Sigmoid colon (tissue), 7 donors: ENCODE measurements at places on chromosomes 5 and 9. TPM values are rescaled to one million over a fixed set of nuclear protein-coding genes. Genes with fewer than 3 reads are reported as not detected.

DNA sequence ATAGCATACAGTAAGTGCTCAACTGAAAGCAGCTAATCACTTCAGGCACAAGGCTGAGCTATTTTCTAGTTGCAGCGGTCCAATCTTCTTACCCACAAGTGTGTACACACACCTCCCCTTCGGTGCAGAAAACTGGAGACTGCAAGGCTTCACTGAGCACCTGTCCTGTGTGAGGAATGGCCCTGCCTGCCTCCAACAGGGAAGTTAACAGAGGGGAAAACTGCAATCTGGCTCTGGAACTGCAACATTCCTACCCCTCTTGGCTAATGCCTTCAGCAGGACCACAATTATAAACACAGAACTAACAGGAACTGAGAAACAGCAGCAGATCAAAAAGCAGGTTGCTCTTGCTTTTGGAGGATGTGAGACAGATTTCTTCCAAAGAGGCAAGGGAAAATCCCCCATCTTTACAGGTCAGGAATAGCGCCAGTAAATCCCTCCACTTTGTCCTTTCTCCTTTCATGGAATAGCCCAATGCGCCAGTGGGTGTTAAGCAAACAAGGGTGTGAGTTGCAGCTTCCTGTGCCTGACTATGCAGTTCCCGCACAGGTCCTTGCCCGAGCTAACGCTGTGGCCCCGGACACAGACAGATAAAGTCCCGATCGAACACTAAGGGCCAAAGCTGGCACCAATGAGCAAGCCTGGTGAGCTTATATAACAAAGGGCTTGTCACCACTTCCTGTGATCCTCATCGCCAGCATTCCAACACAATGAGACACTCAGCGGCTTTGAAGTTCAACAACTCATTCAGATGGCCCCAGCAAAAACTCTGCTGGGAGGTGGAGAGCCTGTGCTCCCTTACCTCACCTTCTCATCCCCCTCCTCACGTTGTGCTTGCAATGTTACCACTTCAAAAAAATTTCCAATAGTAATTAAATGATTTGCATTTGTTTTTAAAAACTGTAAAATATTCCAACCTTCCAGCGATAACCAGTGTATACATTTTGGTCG lies 21.5 kb downstream of the SHB start:
- peak; percentile 80 for DNase-seq

- DNase-seq = no peak
Measured at GRCh38 chr5:148910686-148911361, 84.4 kb downstream of the ADRB2 start.

- DNase-seq = no peak
Measured at GRCh38 chr5:53037141-53037859, 48.1 kb downstream of the ITGA2 start.

GRCh38 chr9:106693558-106693957 lies 169.4 kb upstream of the ZNF462 start:
- no peak for DNase-seq

- no peak for DNase-seq
Measured at GRCh38 chr5:59724482-59725391, 168.8 kb downstream of the PDE4D start.

DNA sequence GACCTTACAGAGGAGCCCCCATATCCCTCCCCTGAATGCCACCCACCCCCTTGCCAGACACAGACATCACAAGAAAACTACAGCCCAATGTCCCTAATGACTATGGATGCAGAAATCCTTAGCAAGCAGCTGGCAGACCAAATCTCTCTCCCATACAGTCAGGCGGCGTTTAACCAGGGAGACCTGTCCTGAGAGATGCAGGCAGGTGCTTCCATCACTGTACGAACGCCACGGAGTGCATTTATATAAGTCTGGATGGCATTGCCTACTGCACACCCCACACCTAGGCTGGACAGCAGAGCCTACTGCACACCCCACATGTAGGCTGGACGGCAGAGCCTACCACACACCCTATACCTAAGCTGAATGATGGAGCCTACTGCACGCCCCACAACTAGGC lies 34.4 kb upstream of the SARDH start:
- no peak for DNase-seq

- no peak for DNase-seq
Measured at GRCh38 chr5:129171194-129171944, 76.8 kb downstream of the ISOC1 start.

DNA sequence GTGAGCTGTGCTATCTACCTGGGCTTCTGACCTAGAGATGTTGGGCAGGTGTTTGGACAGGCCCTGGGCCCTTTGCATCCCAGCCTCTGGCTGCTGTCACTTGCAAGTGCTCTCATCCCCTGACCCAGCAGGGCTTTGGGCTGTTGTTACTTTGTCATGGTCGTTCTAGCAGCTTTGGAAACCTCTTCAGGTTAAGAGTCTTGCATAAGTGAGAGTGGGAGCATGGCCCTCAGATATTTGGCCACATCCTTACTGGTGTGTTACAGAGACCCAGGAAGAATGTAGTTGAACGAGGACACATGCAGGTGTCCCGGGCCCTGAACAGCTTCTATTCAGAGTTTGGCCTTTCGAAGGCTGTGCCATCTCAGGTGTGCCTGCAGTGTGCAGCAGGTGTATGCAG lies 4.5 kb downstream of the TENT4A start:
- no peak for DNase-seq

DNA sequence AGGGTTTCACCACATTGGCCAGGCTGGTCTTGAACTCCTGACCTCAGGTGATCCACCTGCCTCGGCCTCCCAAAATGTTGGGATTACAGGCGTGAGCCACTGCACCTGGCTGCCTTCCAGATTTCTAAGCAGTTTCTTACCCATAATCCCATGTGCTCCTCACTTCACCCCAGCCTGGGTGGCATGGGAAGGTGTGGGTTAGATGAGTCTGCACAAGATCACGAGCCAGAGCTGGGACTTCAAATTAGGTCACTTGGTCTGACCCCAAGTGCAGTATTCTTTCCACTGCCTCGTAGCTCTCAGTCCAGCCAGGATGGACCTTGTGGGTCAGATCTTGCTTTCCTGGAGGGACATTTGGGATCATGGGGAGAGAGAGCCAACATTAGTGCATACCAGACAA lies 37.5 kb upstream of the STRBP start:
- peak; percentile 29 for DNase-seq

- DNase-seq = no peak
Measured at GRCh38 chr5:93717162-93717561, 24.2 kb downstream of the POU5F2 start.

DNA sequence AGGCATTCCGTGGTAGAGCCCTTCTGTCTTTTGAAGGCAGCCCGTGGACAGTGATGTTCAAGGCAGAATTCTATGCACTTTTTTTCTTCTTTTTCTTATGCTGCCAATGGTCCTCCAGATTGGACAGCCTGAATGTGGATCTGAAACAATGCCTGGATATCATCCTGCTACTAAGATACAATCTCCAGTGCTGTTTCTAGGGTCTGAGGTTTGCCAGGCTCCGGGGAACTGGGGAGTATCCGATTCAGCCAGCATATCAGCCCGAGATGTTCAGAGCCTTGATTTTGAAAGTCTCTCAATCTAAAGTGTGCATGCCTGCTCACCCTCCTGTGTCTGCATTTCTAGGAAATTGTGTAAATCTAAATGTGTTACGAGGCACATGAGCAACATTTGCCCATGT lies 103.8 kb upstream of the WWC1 start:
- DNase-seq = no peak

DNA sequence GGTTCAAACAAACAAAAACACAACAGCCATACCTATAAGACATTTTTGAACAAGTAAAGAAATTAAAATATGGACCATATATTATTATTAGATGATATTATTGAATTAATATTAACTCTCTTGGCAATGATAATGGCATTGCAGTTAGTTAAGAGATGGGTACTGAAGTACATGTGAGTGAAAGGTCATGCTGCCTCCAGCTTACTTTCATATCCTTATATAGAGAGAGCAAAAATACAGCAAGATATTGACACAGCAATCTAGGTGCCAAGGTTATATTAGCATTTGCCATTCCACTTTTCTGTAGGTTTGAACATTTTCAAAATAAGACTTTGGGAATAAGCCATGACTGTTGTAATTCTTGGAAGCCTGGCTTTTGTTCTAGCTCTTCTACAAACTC lies 6.1 kb downstream of the TNFSF8 start:
- no peak for DNase-seq

- no peak for DNase-seq
Measured at GRCh38 chr5:5979761-5980537, 398.4 kb downstream of the MED10 start.

GRCh38 chr9:95870906-95871305 lies 4.6 kb upstream of the ERCC6L2 start:
- DNase-seq = no peak

GRCh38 chr9:134210511-134210907 lies 46.1 kb upstream of the RNU6ATAC start:
- DNase-seq = peak; percentile 65

DNA sequence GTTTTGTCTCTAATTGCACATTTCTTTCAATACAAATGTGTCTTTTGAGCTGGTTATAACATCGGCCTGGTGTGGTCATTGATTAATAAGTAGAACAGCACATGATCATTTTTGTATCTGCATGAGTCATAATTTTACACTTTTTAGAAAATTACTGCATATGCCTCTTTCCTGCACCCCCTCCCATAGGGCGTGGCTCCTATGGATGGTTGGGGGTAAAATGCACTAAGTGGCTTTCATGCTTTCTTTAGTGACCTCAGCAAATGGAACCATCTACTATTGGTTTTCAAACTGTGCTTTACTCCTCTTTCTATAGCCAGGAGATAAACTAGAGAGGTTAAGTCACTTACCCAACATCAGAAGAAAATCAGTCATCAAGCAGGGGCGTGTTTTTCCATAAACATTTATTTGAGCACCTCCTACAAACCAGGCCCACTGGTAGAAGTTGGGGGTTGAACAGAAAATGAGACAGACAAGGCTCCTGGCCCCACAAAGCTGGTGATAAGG lies 3.8 kb downstream of the ANXA6 start:
- DNase-seq = no peak

DNA sequence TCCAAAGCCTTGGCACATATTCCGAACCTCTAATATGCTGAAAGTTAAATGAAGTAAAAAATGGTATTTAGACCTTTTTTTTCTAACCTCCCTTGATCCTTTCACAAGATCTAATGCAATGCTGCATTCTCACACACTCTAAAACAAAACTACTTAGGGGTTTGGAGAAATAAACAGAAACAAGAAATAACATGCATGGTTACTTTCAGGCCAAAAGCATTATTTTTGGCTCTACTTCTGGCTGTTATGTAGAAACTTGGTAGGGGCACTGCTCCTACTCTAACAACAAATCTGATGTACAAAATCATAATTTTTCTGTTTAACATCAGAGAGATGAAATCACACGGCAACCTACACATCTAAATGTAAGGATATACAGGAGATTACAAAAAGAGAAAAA lies 51.2 kb downstream of the CHD1 start:
- no peak for DNase-seq

GRCh38 chr9:104810421-104811339 lies 46.8 kb downstream of the NIPSNAP3B start:
- no peak for DNase-seq

GRCh38 chr9:34230556-34230955 lies 51.7 kb downstream of the UBAP1 start:
- no peak for DNase-seq

GRCh38 chr5:88660947-88661805 lies 221.8 kb downstream of the MEF2C start:
- peak; percentile 83 for DNase-seq

GRCh38 chr5:178242416-178242815 lies 9.8 kb upstream of the PHYKPL start:
- DNase-seq = no peak

Gene GCNT4
- total RNA-seq = 2.5 TPM

Gene CTNNAL1
- 36.4 TPM for total RNA-seq

Gene TUSC1
- total RNA-seq = 19.4 TPM

Gene MYO10
- total RNA-seq = 8.3 TPM

Gene PDCD1LG2
- total RNA-seq = 1.4 TPM

Gene ITGA2
- 1.9 TPM for total RNA-seq

Gene GRIN1
- 0.36 TPM for total RNA-seq

Gene SHC3
- total RNA-seq = 2.3 TPM

Gene NHP2
- total RNA-seq = 204 TPM

Gene BTF3
- total RNA-seq = 729 TPM

Gene TLR4
- total RNA-seq = 14.9 TPM

Gene C9orf153
- 0.27 TPM for total RNA-seq

Gene DBH
- total RNA-seq = not detected

Gene PRR16
- 5.9 TPM for total RNA-seq

Gene FOXE1
- not detected for total RNA-seq

Gene SLC6A7
- total RNA-seq = not detected

Gene TPM2
- total RNA-seq = 3,590 TPM

Gene OGN
- 63.5 TPM for total RNA-seq

Gene GRIN3A
- not detected for total RNA-seq

Gene FBP2
- not detected for total RNA-seq

Gene FUT7
- 1.3 TPM for total RNA-seq
